CD4-positive, alpha-beta T cell treated with Interleukin-2 at 100 ng/mL for 4 hours (primary cell): ENCODE measurements at places on chromosomes 6 and 20.

DNA sequence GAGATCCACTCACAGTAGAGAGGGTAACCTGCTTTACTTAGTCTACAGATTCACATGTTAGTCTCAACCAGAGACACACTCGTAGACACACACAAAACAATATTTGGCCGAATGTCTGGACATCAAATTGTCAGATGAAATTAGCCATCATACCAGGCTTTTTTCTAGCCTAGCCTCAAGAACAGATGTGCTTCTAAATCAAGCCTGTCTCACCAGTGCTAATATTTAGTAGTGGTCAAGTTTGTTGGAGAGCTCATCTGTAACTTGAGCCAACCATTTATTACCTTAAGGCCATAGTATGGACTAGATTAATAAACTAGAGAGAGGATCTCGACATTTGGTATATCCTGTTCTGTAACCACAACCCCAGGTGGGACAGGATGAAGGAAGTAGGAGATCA, 1118.8 kb upstream of the MAP3K7 start:
- DNase-seq = no peak

GRCh38 chr6:67606906-67607828, 1027.9 kb upstream of the ADGRB3 start:
- no peak for DNase-seq

DNA sequence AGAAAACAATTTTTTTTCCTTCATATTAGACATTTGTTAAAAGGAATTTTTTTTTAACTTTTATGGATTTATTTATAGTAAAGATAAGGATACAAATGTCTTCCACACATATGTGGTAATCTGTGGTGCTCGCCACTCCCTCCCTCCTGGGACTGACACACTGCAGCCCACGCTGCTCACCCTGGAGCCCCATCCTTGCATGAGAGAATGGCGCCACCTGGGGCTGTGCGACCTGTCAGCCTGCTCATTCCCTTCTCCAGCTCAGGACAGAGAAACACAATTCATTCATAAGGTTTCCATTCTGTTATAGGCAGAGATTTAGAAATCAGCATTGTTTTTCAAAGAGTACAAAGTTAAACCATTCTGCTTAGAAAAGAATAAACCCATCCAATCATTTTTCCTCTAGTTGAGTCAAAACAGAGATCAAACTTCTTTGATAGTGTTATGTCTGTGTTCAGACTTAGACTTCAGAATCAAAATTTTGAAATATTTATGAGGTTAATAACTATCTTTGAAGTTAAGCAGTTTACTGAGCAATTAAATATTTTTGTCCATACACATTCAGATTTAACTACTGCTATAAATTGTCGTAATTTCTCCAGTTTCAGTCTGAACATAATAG, 42.8 kb upstream of the DYNLRB1 start:
- peak; percentile 13 for DNase-seq

DNA sequence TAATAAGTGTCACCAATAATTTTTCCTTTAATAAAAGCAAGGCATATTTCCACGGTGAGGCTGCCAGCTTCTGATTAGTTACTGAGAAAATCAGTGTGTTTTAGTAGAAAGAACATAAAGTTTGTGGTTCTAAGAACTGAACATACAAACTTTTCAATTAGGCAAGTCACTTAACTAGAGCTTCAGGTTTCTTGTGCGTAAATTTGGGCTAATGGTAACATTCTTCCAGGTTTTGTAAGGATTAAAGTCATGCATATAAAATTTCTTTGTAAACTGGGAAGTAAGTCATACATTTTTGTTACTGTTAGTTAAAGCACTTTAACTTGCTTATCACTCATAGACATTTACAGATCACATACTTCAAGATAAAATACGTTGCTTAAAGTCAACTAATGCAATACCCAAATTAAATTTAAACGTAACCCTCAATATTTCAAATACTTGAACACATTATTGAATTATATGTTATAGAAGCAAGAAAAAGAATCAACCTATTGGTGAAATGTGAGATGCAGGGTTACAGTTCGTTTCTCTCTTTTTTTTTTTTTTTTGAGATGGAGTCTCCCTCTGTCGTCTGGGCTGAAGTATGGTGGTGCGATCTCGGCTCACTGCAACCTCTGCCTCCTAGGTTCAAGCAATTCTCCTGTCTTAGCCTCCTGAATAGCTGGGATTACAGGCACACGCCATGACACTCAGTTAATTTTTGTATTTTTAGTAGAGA, 327.3 kb upstream of the NOX3 start:
- DNase-seq = no peak

GRCh38 chr6:90233994-90234393, 62.6 kb downstream of the BACH2 start:
- peak; percentile 87 for DNase-seq

DNA sequence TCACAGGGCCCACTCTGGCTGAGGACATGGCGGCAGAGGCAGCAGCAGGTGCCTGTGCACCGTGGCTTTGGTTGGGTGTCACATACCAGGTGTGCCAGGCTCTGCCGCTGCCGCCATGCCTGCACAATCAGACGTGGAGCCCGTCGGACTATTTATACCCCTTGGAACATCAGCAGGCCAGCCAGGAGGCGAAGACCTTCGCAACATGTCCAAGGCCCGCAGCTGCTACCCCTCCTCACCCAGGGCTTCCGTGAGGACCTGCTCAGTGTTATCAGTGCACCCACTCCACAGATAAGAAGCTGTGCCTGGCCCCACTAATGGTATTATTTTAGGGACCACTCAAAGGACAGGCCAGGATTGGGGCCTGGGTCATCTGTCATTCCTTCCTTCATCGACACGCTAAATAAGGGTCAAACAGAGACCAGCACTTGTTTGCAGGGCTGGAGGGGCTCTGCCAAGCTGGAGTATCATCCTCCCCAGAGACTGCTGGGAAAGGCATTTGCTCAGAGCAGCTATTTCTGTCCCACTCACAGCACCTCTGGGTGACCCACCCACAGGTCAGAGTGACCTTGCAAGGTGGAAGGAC, 109.2 kb downstream of the BMP7 start:
- DNase-seq = no peak

DNA sequence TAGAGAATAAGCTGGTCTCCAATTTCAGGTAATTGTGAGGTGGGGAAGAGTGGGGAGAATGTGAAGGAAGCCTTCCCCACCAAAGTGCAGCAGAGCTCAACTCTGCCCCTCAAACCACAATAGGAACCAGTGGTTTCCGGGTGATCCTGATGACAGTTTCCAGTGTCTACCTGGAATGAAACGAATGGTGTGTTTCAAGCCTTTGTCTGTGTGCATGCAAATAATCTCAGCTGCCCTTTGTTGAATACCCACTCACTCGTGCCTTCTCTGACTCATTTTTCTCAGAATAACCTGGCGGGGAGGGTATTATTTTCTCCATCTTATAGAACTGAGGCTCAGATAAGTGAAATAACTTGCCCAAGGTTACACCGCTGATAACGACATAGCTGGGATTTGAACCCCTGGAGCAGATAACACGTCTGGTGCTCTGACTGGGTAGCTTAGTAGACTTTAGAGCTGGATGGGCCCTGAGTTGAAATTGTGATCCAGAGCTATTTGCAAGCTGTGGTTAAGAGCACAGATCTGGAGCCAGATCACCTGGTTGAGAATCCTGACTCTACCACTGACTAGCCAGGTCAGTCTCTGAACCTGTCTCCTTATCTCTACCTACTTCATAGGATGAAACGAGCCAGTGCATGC, 85.1 kb downstream of the EYA2 start:
- DNase-seq = no peak

GRCh38 chr6:90610751-90611542, 24.1 kb upstream of the MAP3K7 start:
- DNase-seq = peak; percentile 10

DNA sequence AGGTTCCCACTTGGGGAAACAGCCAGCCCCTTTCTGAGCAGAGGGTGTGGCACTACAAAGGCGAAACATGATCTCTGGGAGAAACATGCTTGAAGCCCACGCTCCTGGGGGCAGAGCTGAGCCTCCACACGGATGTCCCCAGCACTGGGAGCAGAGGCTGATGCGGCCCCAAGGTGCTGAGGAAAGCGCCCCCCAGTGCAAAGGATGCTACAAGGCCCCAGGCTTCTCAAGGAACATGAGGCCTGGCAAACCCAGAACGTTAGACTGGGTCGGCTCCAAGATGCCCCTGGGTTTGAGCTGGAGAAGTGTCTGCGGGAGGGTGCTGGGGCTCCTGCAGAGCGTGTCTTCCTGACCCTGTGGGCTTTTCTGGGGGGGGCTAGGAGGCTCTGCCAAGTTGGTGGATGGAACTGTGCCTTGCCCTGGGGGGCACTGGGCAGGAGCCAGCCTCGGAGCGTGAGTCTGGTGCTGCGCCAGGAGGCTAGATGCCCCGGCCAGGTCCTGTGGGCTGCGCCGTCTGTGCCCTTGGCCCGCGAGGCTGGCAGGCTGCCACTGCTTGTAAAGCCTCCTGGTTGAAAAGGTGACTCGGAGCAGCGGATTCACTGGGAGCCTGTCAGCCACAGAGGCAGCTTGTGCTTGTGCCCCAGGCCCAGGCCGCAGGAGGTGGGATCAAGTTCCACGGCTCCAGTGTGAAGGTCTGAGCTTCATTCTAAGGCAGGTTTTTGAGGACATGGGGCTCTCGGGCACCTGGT, 8.1 kb downstream of the SYNJ2 start:
- no peak for DNase-seq

GRCh38 chr6:170127151-170127550, 163.7 kb downstream of the DLL1 start:
- no peak for DNase-seq

- no peak for DNase-seq
Observed at GRCh38 chr6:25297823-25298522, 18.8 kb downstream of the CARMIL1 start.

GRCh38 chr6:142566628-142567396, 265.0 kb downstream of the ADGRG6 start:
- peak; percentile 56 for DNase-seq

GRCh38 chr20:17227669-17228623, 1.1 kb downstream of the PCSK2 start:
- no peak for DNase-seq

GRCh38 chr6:89585154-89585553, 53.4 kb downstream of the LYRM2 start:
- no peak for DNase-seq

- no peak for DNase-seq
Observed at GRCh38 chr6:13413900-13414555, 73.4 kb downstream of the GFOD1 start.

DNA sequence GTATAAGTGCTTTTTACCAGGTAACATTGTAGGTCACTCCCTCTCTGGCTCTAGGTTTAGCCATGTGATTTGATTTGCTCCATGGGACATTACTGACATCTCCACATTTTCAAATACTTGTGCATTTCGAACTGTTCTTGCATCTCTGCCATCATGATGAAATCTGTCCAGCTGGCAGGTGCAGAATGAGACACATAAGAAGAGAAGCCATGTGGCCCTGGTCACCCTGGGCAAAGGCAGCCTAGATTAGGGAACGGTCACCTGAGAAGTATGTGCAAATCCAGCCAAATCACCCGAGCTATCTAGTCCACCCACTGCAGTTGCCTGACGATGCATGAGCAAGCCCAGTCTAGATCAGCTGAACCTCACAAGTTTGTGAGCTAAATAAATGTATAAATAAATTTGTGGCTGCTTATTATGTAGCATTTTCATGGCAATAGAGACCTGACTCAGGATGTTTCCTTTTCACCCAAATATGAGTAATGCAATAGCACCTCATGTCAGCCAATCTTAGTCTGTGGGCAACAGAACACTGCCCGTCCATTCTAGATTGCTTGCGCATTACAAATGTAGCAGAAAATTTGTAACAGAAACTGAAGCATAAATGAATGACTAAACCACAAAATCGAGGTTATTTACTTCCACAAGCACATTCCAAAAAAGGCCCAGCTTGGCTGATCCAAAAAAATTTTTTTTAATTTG, 115.2 kb downstream of the PAK5 start:
- DNase-seq = no peak

DNA sequence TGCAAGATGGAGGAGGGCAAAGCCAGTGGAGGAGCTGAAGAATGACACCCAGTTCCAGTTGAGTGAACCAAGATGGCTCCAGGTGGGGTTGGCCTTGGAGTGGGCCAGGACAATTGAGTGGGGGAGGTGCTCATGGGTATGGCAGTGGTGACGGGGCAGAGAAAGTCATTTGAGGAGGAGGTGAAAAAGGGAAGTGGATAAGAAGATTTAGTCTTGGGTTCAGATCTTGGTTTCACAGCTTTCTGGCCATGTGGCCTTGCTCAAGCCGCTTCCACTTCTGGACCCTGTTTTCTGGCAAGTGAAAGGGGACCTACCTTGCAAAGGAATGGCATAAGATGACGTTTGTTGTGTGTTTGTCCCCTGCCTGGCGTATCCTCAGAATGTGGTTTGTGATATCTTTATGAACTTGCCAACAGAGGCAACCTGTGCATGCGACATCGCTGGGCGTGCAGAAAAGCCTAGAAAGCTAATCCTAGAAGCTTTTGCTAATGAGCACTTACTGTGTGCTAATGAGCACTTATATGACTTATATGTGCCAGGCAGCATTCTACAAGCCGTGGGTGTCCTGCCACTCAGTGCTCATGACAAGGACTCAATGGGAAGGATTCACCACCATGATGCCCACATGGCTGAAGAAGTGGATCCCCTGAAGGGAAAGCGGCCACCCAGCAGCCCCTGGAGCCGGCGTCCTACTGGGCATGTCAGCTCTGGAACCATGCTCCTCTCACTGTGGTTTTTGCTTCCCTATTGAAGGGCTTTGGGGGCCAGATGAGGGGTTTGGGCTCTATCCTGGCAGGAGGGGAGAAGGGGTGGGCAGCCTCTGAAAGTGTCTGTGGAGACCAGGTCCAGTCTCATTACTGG, 23.6 kb upstream of the STX16 start:
- no peak for DNase-seq

GRCh38 chr6:72975352-72975752, 249.9 kb downstream of the KHDC1L start:
- no peak for DNase-seq

DNA sequence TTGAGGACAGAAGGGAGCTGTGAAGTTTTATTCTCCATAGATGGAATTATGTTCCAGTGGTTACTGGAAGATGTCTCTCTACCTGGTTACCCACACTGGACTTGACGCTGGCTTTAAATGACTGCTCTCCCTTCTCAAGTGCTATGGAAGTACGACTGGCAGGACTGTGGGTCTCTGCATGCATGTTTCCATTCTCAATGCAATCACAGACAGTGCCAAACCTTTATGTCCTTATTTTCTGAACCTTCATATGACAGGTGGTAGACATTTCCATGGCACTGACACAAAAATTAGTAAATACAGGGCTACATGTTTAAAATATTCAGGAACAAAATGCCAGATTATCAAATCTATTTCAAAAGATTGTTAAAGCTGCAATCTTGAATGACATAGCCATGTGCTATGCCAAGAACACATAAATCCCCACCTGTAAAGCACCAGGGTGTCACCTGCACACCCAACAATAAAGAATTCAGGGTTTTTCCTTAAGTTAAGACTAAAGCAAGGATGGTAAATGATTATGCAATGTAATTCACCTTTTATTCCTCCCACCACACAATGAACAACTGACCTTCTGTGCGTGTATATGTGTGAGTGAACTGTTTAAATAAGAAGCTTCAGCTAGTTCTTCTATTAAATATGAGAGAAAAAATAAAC, 153.3 kb upstream of the ENPP5 start:
- DNase-seq = no peak

DNA sequence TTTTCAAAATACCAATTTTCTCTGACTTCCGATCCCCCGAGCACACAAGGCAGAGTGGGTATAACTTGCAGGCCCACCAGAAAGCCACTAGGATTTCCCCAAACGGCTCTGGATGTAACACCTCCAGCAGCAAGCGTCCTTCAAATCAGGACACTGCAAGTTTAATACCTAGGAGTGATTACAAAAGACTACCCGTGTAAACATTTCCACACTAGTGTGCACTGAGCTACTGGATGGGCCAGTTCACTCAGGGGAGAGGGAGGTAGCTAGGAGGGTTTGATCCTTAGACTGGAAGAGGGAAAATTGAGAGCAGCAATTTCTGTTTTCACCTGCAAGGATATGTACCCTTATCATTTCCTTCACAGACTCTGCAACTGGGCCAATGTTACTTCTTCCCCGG, 91.8 kb upstream of the AGPAT4 start:
- DNase-seq = no peak
